ENCODE measurements at places on chromosomes 5 and 9.

- DNase-seq, result no peak
Observed at GRCh38 chr9:9846557-9846956, 766.2 kb downstream of the PTPRD start.

DNA sequence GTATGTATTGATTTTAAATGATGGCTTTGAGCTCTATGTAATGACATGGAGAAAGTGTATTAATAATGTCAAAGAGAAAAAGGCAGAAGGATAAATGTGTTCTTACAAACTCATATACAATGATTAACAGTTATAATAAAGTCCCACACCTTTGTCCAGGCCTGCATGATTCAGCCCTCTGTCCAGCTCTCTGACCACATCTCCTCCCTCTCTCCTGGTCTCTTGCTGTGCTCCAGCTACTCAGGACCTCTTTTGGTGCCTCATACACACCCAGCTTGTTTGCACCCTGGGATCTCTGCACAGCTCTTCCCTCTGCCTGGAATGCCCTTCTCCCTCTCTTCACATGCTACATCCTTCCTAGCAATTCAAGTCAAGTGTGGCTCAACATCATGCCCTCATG, 37.5 kb upstream of the DMRT1 start:
- no peak for DNase-seq

DNA sequence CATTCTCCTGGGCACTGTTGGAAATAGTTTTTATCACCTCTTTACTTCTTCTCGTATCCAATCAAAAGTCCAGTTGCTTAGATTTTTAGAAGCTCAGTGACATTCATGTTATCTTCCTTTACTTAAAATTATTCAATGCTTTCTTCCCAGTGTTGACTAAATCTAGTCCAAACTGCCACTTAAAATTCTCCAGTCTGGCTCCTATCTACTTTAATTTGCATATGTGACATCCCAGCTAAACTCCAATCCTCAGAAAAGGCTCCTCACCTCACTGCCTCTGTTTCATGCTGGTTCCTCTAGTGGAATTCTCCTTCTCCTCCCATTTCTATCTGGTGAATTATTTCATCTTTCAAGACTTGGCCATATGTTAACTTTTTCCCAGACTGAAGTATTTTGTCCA, 1238.7 kb upstream of the WWC1 start:
- DNase-seq, result no peak

DNA sequence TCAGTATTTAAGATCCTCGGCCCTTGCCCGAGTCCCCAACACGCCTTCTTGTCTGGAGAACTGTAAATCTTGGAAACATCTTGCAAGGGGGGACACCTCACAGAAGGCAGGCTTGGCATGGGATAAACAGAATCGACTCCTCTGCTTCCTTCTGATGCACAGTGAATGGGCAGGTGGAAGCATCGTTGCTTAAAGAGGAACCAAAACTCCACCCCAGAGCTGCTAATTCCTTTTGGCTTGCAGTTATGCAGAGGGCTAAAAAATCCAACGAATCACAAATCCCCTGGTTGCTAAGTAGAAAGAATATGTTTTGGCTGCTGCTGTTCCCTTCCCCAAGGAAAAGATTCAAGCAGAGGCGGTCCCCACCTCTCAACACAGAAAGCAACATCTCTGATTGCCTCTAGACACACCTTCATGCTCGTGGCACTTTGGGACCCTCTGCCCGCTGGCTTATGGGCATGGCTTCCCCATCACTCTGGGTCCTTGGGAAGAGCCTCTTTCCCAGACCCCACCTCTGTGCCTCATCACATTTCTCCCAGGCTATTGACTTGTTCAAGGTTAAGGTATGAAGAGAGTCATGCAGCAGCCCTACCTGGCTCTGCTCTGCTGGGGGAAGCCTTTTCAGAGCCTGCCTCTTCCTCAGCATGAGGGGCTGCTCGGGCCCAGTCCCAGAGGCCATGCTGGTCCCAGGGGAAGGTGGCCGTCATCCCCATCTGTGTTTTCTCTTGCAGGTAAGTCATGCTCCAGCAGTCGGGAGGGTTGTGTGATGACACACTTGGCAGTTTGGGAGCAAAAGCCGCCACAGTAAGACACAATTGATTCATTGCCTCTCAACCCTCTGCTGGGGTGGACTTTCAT, 137.1 kb downstream of the KCNIP1 start:
- DNase-seq, result no peak

- DNase-seq, result no peak
Observed at GRCh38 chr5:32283539-32284377, 29.0 kb downstream of the MTMR12 start.

DNA sequence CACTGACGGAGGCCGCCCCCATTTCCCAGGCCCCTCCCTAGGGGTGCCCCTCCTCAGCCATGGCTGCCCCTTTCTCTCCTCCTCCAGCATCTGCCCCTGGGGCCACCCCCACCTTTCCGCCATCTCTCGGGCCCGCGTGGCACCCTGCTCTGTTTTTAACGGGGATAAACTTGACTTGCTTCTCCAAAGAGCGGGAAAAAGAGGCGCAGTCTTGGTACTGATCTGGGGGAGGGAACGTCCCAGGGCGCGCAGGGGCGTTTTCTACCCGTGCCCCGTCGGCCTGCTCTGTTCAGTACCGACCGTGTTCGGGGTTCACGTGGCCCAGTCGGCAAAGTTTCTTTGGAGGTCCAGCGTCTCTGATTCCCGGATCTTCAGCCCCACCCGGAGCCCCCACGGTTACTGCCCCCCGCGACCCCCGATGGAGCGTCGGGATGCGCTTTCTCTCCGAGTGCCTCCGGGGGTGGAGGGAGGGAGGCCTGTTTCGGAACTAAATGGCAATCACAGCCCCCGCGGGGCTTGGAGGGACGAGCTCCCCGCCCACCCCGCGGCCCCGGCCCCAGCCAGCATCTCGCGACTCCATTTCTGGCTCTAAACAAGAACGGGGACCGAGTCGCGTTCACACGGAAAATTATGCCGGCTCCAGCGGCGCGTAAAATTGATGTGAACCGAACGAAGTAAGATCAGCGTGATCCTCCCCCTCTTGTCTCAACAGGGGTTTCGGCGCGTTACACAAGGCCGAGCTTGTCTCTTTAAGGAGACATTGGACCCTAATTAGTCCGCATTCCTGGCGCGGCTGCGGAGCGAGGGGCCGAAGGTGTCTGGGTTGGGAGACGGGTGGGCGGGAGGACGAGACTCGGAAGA, 1.1 kb upstream of the TLE4 start:
- DNase-seq, result no peak

DNA sequence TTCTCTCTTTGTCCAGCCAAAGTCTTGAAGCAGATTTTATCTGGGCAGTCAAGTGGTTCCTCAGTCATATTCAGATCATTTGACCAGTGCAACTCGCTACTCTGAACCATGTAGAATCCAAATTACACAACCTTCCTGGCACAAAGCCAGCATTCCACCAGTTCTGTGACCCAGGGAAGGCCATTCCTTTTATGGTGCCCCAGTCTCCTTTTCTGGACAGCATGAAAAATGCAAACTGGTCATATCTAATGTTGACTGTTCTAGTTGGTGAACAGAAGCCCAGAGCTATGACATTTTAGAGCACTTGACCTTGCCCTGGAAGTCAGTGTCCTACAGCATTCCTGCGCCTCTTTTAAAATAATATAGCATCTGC, 364.6 kb downstream of the BRINP1 start:
- DNase-seq, result no peak

DNA sequence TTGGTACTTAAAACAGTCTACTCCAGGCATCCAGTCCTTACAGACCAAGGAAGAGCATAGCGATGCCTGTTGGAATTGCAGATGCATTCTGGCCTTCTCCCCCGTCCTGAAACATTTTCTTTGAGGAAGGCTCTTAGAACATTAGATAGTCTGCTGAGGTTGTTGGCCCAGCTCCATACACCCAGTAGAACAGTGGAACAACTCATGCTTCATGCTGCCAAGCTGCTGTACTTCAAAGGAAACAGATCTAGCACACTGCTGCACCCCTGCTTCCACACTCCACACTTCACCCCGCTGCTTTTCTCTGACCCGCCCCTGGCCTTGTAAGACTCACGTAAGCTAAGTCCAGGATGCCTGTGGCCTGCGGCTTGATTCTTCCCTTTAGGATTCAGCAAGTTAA, 33.4 kb upstream of the NCS1 start:
- no peak for DNase-seq
